SW480 (cell line): ENCODE measurements at places on chromosomes 6 and 20.

GRCh38 chr20:35307666-35308653 lies 15.7 kb upstream of the FAM83C start:
- peak; percentile 47 for DNase-seq

DNA sequence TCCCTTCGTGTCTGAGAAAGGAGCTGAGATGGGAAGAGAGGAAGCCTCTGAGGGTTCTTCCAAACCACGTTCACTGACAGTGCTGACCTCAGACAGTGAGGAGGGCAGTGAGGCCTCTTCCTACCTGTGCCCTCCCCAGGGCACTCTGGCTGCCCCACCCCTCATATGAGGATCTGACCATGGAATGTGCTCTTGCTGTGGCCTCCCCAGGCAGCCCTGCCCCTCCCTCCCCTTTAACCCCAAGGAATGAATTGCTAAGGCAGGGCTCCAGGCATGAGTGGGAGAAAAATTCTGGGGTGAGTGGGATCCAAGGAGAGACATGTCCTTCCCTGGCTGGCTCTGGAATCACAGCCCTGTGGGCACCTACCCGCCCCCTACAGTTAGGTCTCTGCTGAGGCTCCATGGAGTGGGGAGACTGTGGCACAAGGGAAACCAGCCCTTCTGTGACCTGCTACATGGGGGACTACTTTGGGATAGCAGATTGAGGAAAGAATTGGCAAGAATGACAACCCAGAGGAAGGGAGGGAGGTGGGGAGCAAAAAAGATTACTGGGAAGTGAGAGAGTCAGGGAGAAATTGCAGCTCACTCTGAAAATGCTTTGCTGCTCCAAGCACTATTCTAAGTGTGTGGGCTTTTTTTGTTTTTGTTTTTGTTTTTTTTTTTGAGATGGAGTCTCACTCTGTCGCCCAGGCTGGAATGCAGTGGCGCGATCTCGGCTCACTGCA lies 29.4 kb downstream of the TNXB start:
- no peak for DNase-seq

GRCh38 chr6:139962654-139963347 lies 588.4 kb upstream of the CITED2 start:
- no peak for DNase-seq

GRCh38 chr6:125346201-125346925 lies 44.6 kb upstream of the HDDC2 start:
- no peak for DNase-seq

DNA sequence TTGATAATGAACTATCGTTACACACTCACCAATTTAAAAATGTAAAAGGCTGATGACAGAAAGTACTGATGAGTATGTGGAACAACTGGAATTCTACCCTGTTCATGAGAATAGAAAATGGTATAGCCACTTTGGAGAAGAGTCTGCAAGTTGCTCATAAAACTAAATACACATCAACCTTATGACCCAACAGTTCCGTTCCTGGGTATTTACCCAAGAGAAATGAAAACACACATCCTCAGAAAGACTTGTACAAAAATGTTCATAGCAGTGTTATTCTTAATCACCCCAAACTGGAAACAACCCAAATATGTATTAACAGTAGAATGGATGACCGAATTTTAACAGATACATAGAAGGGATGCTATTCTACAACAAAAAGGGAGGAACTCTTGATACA lies 145.7 kb upstream of the LRFN2 start:
- DNase-seq = no peak

DNA sequence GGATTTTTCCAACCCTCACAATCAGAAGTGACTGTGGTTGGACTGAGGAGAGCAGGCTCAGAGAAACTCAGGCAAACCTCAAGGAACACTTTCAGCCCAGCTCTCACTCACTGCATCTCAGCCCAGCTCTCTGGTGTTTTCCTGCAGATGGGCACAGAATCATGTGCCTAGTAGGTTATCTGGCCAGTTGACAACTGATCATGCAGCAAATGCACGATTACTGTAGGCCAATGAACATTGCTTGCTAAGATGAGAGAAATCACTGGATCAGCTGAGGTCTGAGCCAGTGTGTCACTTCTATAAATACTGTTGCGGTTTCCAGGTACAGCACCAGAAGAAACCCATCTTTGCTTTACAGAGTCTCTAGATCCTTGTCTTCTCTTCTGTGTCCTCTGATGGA lies 540.5 kb downstream of the CD83 start:
- no peak for DNase-seq

- DNase-seq = peak; percentile 73
These were observed 82.4 kb downstream of the ZNF292 start for GRCh38 chr6:87237804-87238203.

DNA sequence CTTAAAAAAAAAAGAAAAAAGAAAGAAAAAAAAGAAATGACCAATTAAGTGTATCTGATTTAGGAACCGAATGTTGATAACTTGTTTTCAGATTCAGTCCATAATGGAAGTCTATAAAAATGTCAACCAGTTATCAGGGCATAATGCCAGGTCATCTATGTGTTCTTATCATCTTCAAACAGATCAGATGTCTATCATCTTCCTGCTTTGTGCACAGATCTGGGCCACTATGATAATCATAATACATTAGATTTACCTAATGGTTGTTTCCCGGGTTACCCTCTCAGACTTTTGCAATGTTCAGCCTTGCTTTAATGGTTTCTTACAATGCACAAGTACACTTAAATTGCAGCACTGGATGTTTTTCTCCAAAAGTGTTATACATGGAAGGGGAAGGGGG lies 100.6 kb downstream of the NKAIN2 start:
- no peak for DNase-seq

GRCh38 chr6:83221889-83222479 lies 28.8 kb downstream of the RWDD2A start:
- DNase-seq = peak; percentile 38

DNA sequence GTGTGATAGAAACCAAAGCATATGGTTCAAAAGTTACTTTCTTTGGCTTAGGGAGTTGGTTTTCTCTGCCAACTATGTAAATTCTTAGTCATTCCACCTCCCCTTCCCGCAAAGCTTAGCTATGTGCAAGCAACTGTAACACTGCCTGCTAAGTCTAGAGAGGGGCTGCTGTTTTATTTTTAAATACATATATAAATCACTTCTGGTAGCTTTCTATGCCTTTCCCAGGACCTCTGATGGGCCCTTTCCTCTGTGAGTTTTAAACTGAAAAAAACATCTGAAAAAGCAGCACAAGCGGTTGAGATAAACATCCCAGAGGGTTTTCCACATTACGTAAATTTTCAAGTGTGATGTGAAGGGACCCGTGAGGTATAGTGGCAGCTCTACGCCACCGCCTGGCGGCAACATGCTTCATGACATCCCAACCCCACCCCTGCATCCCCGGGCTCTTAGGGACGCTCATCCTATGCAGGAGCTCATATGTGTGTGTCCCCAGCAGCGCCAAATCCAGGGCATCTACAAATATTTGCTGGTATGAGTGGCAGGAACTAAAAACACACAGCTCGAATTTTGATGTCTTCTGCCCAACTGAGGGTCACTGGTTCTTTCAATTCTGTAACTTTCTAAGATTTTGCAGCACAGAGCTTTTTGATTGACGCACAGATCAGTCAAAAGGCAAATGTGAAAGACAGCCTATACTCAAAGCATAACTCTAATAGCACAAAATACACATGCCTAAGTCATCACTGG lies 12.7 kb downstream of the SAYSD1 start:
- DNase-seq = no peak

DNA sequence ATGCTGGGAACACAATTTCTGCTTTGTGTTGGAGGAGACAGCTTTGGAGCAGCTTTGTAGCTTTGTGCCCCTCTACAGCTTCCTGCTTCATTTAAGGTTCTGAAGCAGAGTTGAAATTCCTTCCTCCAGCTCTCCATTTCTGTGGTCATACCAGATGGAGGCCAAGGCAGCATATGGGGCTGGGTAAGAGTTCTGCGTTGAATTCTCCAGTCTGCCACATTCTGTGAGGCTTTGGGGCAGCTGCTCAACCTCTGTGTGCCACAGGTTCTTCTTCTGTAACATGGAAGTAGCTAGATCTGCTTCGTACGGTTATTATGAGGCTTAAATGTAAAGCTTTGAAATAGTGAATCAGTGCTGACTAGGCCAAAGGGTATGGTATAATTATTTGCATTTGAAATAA lies 2.9 kb upstream of the TRIM26 start:
- no peak for DNase-seq

- no peak for DNase-seq
These were observed 164.5 kb downstream of the ATXN1 start for GRCh38 chr6:16596616-16597331.
